ENCODE measurements at places on chromosomes 1 and 21. TPM values are rescaled to one million over a fixed set of nuclear protein-coding genes. Genes with fewer than 3 reads are reported as not detected.

Gene EFNA3
- total RNA-seq, result 0.48 TPM

GRCh38 chr1:18540136-18540765, 59.5 kb downstream of the KLHDC7A start:
- DNase-seq, result no peak

DNA sequence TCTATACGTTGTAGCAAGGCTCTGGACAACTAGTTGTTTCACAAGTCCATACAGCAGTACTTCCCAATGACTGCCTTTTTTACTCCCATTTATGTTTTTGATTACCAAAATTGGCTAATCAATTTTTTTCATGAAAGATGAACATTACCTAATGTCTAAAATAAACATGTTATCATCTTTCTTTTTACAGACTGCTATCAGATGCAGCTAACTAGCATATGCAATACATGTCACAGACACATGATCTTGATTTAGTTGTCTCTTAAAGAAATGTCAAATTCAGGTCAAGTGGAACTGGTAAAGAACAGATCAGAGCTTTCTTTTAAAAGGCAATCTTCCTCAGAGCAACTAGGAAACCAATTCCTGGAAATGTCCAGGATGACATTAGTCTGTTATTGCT, 630 bp upstream of the DBT start:
- DNase-seq, result no peak

Gene KDF1
- total RNA-seq, result not detected

- DNase-seq, result no peak
Measured at GRCh38 chr1:243827206-243827605, 22.8 kb downstream of the AKT3 start.

Gene TFF1
- not detected for total RNA-seq

- DNase-seq, result no peak
Measured at GRCh38 chr1:79613046-79613445, 606.5 kb upstream of the ADGRL4 start.

DNA sequence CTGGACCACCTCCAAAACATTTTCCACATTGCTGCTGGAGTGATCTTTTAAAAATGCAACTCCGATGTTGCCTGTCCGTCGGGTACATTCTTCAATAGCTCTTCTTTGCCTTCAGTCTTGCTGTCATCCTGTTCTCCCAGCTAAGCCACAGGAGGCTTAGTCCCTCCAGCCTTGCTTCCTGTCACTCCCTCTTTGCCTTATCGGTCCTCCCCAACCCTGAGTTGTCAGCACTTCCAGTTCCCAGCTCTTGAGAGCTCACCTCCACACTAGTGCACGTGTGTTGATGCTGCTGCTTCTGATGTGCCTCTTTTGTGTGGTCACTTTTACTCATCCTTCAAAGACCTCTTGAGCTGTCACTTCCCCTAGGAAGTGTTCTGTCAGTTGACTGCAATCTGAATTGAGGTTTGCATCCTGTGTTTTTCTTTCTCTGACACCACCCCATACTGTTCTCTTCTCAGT, 15.3 kb downstream of the UCK2 start:
- peak; percentile 58 for DNase-seq

DNA sequence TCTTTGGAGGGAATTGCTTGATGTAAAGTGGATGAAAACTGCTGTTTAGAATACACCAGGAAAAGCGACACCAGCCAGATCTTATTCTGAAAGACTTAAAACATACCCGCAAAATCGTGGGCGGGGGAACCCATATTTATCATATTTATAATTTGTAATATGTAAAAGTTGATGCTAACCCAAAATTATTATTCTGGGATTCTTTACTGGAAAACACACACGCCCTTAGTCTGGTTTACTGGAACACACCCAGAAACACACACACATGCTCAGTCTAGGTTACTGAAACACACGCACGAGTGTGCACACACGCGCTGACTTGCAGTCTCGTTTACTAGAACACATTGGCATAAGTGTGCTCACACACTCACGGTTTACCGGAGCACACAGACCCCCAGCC, 32.5 kb downstream of the ATP5PO start:
- DNase-seq, result no peak

Gene NBPF10
- 0.84 TPM for total RNA-seq

DNA sequence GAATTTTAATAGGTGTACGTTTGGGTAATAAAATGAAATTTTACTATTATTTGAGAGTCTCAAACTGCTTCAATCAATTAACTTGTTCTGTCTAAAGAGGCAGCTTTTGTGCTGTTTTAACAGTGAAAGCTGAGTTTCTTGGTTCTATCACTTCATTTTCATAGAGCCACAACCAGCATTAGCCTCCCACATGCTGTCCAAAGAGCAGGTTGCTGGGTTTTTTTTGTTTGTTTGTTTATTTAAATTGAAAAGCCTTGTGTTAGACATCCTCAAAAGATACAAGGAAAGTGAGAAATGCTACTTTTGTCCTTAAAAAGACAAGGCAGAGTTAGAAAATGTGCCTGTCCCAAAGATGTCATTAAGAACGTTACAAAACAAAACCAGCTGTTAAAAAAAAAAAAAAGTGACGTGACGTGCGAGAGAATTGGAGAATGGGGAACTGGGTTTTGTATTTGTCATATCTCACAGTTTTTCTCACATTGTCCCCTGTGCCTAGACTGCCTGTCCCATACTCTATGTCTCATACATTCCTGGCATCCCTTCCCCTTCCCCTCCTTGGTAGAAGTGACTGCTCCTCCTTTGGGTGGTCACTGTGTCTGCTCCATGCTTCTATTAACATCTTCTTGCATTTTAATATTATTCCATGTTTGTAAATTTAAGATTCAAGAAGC, 63.1 kb upstream of the CD34 start:
- DNase-seq, result no peak

DNA sequence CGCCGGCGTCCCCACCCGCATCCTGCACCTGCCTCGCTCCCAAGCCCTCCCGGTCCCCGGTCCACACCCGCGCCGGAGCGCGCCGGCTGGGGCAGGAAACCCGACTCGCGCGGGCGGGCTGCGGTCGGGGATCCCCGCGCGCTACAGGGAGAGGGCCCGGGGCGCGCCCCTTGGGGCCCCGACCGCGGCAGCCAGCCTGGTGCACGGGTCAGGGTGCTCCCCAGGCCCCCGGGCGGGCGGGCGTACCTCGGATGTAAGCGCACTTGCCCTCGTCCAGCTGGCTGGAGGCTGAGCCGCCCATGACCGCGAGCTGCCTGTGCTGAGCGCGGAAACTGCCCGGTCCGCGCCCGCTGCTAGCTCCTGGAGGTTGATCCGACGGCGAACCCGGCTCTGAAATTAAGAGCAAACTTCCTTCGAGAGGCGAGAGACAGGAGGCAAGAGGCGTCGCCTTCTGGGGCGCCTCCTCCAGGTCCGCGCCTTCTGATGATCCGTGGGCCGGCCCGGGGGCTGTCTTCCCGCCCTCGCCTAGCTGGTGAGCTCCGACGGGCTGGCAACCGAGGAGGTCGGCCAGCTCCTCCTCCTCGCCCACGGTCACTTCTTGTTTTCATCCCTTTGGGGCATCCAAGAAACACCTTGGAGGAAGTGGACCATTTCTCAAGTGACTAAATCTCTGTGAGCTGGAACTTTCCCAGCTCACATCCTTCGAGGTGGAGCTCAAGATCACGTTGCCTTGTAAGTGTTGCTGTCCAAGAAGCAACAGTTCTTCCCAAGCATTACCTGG, at the start of gene NIBAN1:
NIBAN1 (minus strand) TSS at position 453 of the 781 bp plus-strand sequence; CDS start at position 301, 152 bp downstream.
- peak; percentile 55 for DNase-seq

GRCh38 chr21:45432575-45433255, 27.8 kb downstream of the COL18A1 start:
- peak; percentile 85 for DNase-seq

GRCh38 chr1:221154932-221155331, 275.7 kb downstream of the HLX start:
- no peak for DNase-seq

DNA sequence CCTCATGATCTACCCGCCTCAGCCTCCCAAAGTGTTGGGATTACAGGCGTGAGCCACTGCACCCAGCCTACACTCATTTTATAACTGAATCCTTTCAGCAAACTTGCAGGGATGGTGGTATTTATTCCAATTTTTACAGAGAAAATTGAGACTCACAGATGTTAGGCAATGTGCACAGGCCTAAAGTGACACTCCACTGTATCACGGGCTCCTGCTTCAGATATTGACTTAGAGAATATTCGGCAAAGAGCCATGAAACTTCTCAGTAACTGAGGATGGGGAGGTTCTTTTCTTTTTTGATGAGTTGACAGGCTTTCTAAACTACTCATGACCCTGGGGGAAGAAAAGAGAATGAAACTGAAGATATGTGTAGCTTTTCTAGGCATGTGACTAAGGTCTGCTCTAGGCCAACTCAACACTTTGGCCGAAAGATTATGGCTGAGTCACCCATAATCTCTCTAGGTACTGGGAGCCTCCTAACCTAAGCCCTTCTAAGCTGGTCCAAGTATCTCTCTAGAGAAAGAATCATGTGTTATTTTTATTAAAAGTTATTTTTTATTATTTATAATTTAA, 19.9 kb upstream of the PTCH2 start:
- peak; percentile 79 for DNase-seq

DNA sequence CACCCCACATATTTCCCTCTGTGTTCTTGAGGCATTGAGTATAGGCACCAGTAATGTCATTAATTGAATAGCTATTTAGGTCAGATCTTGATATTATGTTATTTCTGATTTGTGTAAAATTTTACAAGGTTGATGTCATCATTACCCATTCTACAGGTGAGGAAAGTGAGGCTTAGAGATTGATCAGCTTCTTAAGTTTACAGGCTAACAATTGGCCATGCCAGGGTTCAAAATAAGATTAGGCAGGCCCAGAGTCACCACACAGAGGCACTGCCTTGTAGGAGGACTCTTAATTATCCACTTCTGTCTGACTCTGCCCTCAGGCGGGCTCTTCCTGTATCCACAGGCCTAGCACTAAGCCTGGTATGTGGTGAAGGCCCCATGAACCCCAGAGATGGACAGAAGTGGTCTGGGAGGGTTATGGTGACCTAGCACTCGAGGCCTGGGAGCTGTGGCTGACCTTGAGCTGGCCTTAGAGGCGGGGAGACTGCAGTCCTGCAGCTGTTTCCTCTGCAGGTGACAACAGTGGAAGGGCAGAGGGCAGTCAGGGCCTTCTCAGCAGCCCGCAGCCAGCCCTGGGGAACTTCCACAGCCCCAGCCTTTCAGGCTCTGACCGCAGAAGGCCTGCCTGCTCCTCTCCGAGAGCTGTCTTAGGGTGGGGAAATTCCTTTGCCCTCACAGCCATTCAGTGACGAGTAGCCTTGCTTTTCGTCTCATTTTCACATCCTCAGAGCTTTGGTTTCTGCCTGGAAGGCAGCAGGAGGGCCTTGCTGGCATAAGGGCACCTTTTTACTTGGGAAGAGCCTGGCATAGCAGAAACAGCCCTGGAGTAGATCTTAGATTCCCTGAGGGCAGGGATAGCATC, 12.2 kb downstream of the ZDHHC18 start:
- no peak for DNase-seq

DNA sequence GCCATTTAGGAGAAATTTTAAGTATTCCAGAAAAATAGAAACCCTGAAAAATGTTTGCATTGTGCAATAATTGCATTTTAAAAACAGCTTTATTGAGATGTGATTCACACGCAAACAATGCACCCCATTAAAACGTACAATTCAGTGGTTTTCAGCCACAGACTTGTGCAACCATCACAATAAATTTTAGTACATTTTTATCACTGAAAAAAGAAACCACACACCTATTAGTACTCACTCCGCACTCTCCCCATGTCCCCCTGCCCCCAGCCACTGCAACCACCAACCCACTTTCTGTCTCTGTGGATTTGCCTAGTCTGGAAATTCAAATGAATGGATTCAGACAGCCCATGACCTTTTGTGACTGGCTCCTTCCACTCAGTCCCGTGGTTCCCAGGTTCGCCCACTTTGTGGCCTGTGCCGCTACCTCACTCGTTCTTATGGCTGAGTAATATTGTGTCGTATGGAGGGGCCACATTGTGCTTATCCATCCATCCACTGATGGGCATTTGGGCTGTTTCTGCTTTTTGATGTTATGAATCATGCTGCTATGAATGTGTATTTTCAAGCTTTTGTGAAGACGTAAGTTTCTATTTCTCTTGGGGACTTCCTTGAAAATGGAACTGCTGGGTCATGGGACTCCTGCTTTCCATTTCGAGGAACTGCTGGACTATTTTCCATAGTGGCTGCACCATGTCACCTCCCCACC, 147.7 kb upstream of the ARHGEF16 start:
- DNase-seq, result peak; percentile 40

Gene ABCG1
- total RNA-seq, result not detected

Gene IFNLR1
- 11.7 TPM for total RNA-seq

Gene RPE65
- total RNA-seq, result not detected

DNA sequence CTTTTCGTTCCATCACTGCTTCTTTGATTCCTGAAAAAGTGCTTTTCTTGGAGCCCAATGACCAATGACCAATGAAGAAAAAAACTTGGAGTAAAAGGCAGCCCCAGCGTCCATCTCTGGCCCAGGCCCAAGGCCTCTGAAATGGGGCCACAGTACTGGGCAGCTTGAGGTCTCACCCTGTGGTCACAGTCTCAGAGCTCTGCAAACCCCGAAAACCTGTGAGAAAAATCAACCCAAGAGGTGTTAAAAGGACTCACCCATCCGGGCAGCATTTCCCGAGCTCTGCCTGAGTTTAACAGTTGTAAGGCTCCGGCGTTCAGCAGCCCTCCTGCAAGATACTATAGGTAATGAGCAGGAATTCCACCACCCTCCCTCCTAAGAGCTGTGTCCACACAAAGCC, 2.1 kb upstream of the EFHD2 start:
- DNase-seq, result no peak

DNA sequence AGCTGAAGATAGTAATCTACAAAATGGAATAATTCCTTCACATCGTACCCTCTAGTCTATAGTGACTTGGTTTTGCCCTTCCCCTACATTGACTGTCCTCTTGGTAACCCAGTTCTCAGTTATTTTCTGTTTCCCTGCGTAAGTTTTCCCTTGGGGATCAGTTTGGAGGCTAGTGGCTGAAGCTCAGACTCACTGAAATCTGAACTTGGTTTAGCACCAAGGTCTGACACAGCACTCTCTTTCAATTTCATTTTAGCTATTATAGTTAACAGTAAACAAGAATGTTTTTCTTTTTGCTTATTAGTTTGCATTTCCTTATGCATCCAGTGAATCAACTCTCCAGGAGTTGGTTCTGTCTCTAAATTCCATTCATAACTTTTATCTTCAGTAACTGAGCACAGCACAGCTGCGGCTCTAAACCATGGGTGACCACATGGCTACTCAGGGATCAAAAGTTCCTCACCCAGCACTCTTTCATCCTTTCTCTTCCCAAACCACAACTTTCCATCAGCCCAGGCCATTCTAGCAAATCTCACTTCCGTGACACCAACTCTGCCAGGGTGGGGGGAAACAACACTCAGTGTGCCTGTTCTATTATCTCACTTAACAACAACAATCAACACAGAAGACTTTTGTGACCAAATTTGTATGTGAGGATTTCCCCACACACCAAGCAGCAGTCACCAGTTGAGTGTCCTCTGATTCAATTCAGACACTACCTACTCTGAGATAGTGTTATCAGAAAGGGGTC, 17.6 kb upstream of the IFI6 start:
- peak; percentile 78 for DNase-seq
